ENCODE measurements at places on chromosomes 7 and 10.

DNA sequence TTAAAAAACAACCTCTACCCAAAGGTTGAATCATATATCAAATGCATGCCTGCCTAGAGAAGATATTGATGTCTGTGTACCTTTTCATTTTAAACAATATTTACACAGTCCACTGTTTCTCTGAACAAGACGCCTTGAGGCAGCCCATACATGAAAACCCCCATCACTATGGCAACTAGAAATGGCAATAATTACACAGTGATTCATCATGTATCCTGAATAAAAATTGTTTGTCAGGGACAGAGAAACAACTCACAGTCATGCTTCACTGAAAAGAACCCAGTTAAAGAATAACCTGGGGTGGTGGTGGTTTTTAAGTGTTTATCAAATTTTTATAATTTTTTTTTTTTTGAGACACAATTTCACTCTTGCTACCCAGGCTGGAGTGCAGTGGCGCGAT is 19.7 kb downstream of the DNAJC12 start:
- peak; percentile 11 for DNase-seq

GRCh38 chr7:69038915-69039314 is 559.4 kb upstream of the AUTS2 start:
- DNase-seq: no peak

- DNase-seq: peak; percentile 65
These were observed 65.9 kb downstream of the DGKB start for GRCh38 chr7:14836571-14837189.

DNA sequence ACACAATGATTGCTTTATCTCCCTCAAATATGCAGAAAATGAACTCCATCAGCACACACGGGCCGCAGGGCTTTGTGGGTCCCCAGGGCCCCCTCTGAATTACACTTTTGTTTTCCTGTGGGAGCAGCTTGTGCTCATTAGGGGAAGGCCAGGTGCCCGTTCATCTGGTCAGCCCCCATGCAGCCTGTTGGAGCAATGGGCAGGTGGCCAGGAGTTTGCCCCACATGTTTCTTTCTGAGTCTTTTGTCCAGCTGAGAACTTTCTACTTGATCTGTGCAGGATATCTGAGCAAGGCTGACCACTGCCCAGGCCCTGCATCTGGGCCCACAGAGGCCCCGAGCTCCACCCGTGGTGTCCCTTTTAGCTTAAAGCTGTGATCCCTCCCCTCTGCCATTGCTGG is 105.3 kb upstream of the FAM20C start:
- DNase-seq: peak; percentile 17

GRCh38 chr10:67767244-67767643 is 70.7 kb downstream of the DNAJC12 start:
- no peak for DNase-seq

- DNase-seq: no peak
These were observed 57.7 kb downstream of the SLC16A9 start for GRCh38 chr10:59651902-59652301.

DNA sequence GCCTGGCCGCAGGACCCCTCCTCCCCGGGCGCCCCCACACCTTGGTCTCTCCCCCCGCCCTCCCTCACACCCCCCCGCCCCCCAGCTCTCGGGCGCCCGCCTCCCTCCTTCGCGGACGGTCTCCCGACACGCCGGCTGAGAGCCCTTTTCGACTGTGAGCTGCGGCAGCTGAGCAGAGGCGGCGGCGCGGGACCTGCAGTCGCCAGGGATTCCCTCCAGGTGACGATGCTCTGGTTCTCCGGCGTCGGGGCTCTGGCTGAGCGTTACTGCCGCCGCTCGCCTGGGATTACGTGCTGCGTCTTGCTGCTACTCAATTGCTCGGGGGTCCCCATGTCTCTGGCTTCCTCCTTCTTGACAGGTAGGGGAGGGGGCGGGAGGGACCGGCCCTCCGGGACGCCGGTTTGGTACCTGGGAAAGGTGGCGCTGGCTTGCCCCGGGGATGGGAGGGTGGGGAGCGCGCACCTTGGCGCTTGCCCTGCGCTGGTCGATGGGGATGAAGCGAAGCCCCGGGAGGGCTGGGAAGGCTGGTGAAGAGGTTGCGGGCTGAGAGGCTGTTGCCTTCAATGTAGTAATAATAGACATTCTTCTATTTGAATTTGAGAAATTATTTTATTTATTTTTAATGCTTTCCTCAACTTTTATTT is at the start of gene BMPER:
TSS of gene BMPER (plus strand) at position 151 of the 644 bp plus-strand sequence. CDS start at position 226, 75 bp downstream.
- DNase-seq: peak; percentile 43

- DNase-seq: peak; percentile 41
These were observed 1.6 kb downstream of the FAM171A1 start for GRCh38 chr10:15369256-15370211.

DNA sequence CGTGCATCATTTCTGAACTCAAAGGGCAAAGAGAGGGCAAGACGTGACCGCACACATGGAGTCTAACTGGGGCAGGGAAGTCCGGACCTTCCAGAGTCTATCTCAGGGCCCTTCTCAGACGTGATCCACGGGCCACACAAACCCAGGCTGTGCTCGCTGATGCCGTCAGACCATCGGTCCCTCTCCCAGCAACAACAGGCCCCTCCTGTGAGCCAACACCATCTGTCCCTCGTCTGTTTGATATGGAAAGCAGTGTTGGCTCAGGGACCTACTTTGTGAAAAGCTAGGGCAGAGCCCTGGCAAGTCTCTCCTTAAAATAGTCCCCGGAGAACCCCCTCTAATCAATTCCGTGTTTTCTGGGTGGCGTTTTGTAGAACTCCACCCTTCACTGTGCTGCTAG is 208.8 kb downstream of the TCERG1L start:
- DNase-seq: no peak
